M059J (cell line): ENCODE measurements at places on chromosomes 7 and 10. TPM values are rescaled to one million over a fixed set of nuclear protein-coding genes. Genes with fewer than 3 reads are reported as not detected.

BAIAP2L1 gene
- 19.3 and 28.7 TPM in 2 replicates for total RNA-seq

AUTS2 gene
- total RNA-seq, result 1.9 and 6.9 TPM in 2 replicates

TDRD1 gene
- total RNA-seq, result not detected in 2 replicates

SPDYE2B gene
- not detected in 2 replicates for total RNA-seq

GRCh38 chr10:68423522-68423921, 16.4 kb upstream of the RUFY2 start:
- DNase-seq, result no peak

GRCh38 chr7:111089822-111090426, 1.0 kb upstream of the LRRN3 start:
- DNase-seq, result peak; percentile 56

DNA sequence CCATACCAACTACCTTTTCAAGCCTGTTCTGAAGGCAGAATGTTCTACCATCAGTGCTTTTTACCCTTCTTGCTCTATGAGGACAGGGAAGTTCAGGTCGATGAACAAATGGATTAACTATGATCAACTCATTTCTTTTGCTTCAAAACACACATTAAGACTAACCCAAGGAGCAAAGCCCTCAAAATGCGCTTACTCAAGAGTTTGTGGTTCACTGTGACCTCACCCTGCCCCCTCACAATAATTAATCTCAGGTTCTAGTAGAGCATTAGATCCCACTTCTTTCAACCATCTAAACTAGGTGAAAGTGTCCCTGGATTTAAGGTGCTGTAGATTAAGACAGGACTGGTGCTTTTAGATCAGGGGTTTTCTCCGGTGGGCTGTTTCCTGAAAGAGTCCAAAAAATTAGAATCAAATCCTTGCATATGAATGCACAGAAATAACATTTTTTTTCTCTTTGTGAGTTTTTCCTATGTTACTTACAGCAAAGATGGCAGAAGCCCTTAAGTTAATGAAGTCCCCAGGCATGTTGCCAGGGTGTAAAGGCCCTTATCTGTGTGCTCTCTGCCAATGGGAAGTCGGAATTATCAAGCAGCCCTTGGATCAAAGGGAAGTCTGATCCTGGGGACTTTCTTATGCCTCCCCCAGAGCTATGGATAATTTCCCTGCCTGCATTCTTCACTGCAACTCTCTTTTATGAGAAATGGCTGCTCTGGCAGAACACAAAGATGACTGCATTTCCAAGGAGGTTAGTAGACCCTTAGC, 205.5 kb upstream of the STK17A start:
- peak; percentile 40 for DNase-seq

DNA sequence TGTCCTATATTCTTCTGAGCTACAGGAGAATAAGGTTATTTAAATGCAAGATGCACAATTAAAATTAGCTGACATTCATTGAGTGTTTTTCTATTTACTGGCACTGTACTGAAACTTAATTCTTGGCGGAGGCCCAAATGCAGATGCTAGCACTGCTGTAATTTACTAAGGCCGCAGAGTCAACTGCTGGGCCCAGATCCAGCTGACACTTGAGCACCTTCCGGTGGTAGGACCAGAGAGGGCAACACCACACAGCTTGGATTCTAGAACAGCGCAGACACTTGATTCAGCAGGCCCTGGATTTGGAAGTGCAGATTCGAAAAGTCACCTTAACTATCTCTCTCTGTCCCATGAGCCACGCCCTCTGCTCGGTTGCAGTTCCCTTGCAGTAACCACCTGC, 228.6 kb upstream of the TMEM72 start:
- DNase-seq, result peak; percentile 59

DNA sequence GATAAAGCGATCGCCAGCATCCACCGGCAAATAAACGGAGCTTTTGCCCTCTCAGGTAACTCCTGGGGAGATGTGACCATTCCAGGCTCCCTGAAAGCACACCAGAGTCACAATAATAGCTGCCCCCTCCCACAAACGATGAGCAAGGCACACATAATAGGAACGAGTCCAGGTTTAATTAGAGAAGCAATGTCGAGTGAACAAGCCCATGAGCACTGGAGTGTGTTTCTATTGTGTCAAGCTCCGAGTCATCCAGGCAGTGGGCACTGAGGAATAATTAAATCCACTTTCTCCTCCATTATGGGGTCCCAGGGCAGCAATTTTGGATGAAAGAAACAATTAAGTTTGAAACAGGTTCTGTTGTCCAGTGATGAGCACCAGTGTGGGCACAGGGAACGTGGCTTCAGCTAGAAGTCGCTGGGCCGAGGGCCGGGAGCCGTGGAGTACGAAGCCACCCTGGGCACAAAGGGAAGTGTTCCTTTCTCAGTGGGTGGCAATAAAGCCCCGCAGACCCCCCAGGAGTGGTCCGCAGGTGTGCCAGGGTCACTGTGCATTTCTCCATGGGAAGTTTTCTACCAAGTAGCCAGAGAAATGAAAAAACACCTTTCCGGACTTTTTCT, 12.0 kb downstream of the PNLIPRP2 start:
- DNase-seq, result no peak

DNA sequence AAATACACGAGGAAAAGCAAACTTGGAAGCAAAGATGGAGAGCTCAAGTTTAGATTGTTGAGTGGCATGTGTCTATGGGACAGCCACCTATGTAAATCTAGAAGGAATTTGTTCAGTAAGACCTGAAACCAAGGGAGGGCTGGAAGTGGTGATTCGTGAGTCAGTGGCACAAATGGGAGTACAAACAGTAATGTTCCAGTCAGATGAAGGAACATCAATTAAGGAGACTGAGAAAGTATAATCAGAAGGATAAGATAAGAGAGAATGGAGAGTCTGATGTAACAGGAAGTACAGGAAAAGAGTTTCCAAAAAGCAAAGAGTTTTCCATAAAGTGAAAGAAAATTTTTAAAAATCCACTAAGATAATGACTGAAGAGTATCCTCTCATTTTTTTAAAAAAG, 544.2 kb downstream of the KIF20B start:
- DNase-seq, result peak; percentile 39

DNA sequence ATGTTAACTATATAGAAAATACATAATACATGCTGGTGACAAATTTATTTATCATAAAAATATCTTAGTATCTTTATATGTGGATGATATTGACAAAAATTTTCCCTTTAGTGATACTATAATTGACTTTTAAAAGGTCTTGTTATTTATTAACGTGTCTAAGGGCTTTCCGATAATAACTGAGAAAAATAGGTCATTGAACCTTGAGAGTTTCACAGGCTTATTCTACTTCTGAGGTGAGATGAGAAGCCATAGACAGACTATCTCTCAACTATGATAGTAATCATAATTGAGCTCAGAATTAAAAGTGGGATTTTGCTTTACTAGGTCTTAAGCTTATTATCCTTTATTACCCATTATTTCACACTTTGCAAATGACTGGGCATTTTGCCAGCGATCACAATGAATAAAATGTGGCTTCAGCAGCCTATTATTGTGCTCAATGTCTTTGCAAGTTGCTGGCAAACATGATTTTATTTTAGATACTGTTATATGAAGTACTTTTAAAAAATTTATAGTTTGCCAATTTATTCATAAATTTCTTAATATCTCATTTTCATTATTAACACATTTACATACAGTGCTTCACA, 574.5 kb downstream of the ZWINT start:
- DNase-seq, result no peak

DNA sequence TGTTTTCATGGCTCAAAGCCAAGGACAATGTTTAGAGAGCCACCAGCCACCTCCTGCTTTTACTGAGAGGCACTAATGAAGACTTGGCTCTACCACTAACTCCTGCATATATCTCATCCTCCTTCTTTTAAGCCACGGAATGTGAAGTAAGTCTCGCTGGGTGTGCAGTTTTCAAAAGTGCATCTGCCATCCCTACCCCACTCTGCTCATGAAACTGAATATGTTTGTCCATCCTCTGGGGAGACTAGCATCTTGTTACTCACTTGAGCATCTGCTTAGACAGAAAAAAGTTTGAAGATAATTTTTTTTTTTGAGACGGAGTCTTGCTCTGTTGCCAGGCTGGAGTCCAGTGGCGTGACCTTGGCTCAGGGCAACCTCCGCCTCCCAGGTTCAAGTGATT, 40.8 kb downstream of the EPDR1 start:
- DNase-seq, result no peak

GRCh38 chr10:2128991-2129390, 391.7 kb upstream of the ADARB2 start:
- DNase-seq, result no peak

- DNase-seq, result peak; percentile 55
Measured at GRCh38 chr10:36280321-36280741, 638.2 kb upstream of the FZD8 start.

- no peak for DNase-seq
Measured at GRCh38 chr7:105638902-105639495, 57.7 kb upstream of the EFCAB10 start.
